Stimulated activated CD8-positive, alpha-beta memory T cell treated with anti-CD3 and anti-CD28 coated beads, Interleukin-2, amount 100 ng/mL, for 1 hour (primary cell): ENCODE measurements at places on chromosomes 12 and 14.

- DNase-seq, result no peak
Observed at GRCh38 chr12:29067430-29067829, 81.6 kb upstream of the FAR2 start.

- DNase-seq, result no peak
Observed at GRCh38 chr12:123034022-123034541, 53.6 kb downstream of the ARL6IP4 start.

DNA sequence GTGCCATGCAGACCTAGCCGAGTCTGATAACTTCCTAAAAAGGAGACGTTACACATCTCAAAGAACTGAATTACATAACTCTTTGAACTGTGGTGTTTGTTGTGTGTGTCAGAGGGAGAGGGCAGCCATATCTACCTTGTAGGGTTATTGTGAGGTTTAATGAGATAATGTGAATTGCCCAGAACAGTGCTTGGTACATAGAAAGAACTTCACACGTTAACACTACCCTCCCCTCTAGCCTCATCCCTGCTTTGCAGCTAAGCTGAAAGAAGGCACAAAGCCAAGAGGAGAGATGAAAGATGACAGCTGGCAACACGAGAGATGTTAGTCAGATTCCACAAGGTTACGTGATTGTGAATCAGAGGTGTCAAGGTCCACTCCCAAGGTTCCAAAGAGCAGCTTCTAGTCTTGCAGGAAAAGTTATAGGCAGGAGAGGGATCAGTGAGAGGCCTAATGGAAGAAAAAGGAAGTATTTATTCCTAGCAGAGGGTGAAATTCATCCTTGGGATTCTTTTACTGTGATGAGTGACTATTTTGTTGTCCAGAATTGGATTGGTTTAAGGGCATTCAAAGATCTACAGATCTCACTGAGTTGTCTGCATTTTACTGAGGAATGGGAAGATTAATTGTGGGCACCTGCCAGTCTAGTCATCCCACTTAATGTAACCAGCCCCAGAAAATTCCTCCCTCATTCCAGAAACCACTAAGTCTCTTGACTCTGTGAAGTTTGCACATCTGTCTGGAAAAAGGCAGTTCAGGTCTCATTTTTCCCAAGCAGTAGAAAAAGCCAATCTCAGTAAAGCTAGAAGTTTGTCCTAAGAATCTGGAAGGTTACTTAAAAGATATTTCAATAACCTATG lies 25.9 kb upstream of the WNK1 start:
- DNase-seq, result no peak

DNA sequence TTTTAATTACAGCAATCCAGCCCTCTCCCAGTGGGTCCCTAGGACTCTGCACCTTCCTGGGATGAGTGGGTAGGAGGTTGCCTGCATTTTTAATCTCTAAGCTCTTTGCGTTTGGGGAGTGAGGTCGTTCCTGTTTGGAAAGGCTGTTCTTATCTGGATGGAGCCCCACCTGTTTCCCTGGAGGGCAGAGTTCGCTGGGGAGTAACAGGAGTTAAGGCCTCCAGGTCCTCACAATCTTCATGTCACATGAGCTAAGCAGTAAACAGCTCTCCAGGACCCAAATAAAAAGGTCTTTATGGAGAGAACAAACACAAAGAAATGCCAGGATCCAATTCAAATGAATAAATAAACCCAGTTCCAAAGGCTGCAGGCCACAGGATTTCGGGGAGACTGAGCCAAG lies 56.0 kb upstream of the RFLNA start:
- DNase-seq, result no peak

DNA sequence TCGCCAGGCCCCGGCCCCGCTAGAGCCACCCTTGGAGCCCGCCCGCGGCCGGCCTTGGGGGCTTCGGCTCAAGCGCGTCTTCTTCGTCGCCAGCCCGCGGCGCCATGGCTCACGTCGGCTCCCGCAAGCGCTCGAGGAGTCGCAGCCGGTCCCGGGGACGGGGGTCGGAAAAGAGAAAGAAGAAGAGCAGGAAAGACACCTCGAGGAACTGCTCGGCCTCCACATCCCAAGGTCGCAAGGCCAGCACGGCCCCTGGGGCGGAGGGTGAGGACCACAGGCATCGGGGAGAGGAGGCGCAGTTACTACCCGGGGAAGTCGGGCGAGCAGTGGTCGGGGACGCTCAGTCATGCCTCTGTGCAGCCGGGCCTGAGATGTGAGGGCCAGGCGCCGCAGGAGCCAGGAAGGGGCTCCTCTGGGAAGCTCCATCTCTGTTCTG lies 573 bp downstream of the ARL6IP4 start:
- DNase-seq, result no peak

GRCh38 chr12:45435945-45436710 lies 220.2 kb downstream of the ANO6 start:
- no peak for DNase-seq

DNA sequence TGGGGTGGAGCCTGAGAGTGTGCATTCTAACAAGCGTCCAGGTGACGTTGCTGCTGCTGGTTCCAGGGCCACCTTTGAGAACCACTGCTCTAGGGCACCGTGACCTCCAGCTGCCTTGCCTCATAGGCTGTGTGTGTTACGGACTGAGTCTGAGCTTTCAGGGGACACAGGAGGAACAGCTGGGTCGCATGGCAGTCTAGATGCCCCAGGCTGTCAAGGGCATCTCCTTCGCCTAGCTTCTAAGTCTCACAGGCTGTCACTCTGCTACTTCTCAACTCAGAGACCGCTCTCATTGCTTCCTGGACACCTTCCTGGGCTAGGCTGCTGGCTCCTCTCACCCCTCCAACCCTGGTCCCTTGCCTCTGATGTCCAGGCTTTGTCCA lies 965 bp downstream of the KRT73 start:
- DNase-seq, result no peak

DNA sequence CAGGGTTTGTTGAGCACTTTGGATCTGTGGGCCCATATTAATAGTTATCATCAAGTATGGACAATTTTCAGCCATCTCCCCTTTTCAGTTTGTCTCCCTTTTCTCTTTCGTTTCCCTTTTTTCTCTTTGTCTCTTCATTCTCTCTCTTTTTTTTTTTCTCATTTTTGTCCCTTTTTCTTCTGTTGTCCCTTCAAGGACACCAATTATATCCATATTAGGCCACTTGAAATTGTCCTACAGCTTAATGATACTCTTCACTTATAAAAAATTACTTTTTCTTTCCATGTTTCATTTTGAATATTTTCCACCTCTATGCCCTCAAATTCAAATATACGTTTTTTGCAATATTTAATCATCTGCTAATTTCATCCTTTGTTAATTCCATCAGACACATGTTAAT lies 53.3 kb downstream of the MAP4K5 start:
- DNase-seq, result no peak

DNA sequence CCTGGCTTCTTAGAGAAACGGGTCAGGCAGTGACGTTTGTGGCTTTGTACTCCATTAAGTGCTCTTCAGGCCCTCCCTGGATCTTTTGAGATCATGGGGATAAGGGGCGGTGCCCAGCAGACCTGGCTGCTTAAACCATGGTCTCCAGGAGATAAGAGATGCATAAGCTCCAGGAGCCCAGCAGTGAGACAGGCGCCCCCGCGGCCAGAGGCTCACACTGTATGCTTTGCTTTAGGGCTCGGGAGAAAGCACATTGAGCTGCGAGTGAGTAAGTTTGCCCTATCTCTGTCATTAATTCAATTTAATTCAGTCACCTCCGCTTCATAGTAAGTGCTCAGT lies 359.5 kb downstream of the CACNA1C start:
- no peak for DNase-seq

DNA sequence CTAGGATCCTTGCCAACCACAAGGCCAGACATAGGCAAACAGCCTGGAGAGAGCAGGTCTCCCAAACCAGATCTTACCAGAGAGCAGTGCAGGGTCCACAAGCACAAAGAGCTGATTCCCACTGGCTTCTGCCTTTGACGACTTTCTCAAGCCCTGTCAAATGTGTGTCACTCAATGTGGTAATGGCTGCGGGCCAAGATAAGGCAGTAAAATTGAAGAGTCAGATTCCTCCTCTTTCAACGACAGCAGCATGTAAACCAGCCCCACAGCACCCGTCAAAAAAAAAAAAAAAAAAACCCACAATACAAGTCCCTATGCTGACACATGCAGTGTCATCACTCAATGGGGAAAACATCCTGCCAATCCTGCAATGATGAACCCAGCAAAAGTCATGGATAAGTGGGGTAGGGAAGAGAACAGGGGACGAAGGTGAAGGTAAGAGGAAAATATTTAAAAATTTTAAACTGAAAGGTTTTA lies at the start of gene STON2:
Gene STON2, minus strand, starts transcription at position 123 of the 477 bp plus-strand sequence. CDS start 1,942 bp downstream, outside the sequence.
- DNase-seq, result no peak

GRCh38 chr12:56565510-56566101 lies 44.0 kb downstream of the RBMS2 start:
- no peak for DNase-seq

GRCh38 chr12:104189915-104190555 lies 25.5 kb upstream of the TXNRD1 start:
- no peak for DNase-seq

DNA sequence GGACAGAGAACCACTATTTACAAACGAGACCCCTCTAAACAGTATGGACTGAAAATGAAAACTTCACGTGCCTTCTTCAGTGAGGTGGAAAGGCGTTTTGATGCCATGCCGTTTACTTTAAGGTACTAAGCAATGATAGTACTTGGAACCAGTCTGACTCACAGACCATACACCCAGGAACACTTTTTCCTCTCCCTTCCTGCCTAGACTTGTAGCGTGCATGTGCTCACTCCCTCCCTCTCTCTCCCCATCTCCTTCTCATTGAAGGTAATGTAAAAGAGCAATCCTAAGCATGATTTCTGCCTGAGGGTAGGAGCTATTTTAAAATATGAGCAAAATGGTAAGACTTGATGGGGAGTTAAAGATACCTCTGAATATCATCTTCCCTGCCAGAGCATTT lies 5.9 kb upstream of the RPL41 start:
- no peak for DNase-seq

DNA sequence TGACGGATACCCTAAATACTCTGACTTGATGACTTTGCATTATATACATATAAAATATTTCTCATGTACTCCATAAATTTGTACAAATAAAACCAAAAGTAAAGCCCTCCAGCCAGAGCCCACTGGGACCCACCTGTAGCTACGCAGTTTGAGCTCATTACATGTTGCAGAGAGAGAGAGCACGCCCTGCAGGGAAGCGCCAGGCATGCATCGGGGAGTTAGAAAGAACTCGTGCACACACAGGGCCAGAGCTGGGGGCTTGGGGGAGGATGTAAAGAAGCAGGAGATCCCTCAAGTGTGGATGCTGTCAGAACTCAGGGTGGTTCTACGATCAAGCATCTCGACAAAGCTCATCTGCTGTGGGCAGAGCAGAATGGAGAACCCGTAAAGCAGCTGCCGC lies 178.5 kb upstream of the RTL1 start:
- DNase-seq, result no peak

DNA sequence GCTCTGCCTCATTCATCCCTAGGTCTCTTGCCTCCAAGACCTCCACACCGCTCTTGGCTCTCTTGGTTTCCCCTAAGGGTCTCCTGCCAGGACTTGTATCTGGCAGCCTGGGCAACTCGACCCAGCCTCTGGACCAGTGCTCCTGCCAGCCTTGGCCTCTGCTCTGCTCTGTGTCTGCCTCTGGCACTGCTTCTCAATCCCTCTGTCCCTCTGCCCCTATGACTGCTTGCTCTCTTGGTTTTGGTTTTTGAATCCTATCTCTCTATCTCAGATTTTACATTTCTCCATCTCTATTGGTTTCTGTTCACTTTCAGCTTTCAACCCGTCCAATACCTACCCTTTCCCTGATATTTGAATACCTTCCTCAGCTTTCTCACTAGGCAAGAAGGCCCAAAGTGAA lies 6.3 kb downstream of the ITGA5 start:
- no peak for DNase-seq

DNA sequence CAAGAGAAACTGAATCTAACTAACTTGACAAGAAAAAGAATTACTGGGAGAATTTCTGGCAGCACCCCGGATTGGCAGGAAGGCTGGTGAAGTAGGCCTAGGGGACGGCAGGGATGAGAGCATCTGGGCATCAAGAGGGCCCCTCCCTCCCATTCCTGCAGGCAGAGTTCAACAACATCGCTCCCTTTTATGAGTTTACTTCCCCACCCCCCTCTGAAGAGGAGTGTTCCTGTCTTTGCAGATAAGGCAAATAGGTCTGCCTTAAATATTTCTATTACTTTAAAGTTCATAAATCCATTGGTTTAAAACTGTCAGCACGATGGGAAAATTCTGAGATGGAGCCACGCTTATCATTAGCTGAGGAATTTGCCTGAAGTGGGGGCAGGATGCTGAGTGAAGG lies 168.7 kb downstream of the TBX5 start:
- no peak for DNase-seq

DNA sequence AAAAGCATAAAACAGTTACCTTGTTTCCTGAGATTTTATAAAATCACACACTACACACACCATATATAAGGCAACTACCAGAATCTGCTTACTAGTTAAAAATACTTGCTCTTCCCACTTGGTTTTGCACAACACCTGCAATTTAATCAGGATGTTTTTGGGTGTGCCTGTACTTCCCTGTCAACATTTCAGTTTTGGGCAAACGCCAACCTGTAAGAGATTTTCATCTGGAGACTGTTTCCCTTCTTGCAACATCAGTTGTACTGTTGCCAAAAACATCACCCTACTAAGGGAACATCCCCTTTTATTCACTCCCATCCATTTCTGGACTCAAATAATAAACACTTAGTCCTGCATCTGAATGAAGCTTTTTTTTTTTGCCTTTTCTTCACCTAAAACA lies 172.3 kb downstream of the DUSP6 start:
- no peak for DNase-seq

DNA sequence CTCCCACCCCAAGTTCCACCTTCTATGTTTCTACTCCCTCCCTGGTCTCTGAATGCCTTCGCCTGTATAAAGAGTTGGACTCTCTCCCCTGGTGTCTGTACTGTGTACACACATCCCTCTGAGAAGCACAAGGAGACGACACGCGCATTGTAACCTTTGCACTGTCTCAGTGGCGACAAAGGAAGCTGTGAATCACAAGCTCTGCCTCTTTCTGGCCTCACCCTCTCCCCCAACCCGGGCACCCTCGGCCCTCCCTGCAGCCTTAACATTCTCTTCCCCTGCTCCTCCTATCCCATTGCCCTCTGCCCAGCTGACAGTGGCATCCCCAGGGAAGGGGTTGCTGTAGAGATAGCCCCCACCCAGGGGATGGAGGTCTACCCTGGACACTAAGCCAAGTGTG lies 2.5 kb upstream of the SMARCD1 start:
- DNase-seq, result no peak

DNA sequence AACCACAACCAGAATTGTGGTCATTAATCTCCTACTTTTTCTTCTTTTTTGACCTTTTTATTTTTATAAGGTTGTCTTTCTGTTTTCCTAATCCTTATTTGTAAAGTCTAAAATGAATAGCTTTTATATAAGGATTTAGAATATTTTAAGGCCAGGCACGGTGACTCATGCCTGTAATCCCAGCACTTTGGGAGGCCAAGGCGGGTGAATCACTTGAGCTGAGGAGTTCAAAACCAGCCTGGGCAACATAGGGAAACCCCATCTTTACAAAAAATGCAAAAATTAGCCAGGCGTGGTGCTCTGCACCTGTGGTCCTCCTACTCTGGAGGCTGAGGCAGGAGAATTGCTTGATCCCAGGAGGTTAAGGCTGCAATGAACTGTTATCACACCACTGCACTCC lies 55.1 kb downstream of the IFT81 start:
- no peak for DNase-seq
